ENCODE measurements at places on chromosomes 1 and 21.

DNA sequence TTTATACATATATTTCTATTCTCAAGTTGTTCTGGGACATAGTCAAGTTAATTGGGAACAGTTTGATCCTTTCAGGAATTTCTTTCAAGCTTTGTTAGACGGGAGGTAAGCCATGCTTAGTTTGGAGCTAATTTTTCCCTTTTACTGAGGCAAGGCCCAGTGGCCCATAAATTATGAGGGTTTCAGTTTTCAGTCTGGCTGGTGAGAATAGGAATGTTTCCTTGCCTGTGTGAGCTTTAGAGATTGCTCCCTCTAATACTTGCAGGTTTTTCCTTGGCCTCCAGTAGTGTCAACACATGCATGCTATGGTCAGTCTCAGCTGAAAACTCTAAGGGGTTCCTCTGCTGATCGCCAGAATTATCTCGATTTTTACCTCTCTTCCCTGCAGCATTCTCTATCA lies 14.1 kb upstream of the PHGDH start:
- DNase-seq = no peak

- DNase-seq = no peak
Observed at GRCh38 chr1:199202331-199202730, 563.5 kb downstream of the PTPRC start.

- DNase-seq = no peak
Observed at GRCh38 chr1:181131255-181131941, 42.9 kb downstream of the IER5 start.

- no peak for DNase-seq
Observed at GRCh38 chr1:234530672-234531071, 51.7 kb upstream of the TARBP1 start.

- no peak for DNase-seq
Observed at GRCh38 chr1:225877580-225877979, 4.6 kb downstream of the TMEM63A start.

DNA sequence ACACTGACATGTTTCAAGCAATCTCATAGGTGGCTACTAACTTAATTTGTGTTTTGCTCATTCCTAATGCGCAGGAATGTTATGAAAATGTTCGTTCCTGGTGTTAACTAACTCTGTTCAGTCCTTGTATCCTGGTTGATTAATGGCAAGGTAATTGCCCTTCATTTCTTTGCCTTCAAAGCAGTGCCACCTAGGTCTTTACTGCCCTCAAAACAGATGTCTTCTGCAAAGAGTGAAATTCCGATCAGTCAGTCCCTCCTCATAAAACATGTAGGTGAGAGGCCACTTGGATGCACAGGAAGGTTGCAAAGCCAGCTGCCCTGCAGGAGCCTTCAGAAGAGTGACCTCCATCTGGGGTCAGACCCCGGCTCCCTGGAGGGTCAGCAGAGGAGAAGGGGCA lies 179.4 kb downstream of the KIF26B start:
- DNase-seq = no peak

DNA sequence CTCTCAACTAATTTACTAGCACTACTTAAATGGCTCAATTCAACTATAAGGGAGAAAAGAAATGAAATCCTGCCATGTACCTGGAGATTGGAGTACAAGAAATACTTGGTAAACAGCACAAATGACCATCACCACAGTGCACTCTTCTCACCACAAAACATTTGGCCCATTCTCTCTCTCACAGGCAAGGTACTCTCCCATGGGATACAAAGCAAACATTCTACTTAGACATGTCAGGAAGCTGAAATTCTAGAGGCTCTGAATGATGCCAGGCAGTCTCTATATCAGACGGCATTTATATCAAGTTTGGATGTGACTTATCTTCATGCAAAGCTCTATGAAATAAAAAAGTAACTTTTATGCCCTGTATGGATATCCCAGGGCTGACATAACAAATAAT lies 72.5 kb downstream of the DPT start:
- DNase-seq = no peak

Measured in CD4-positive, alpha-beta T cell treated with Interleukin-15 for 4 hours (primary cell).